ENCODE measurements at places on chromosomes 12 and 14. TPM values are rescaled to one million over a fixed set of nuclear protein-coding genes. Genes with fewer than 3 reads are reported as not detected.

DNA sequence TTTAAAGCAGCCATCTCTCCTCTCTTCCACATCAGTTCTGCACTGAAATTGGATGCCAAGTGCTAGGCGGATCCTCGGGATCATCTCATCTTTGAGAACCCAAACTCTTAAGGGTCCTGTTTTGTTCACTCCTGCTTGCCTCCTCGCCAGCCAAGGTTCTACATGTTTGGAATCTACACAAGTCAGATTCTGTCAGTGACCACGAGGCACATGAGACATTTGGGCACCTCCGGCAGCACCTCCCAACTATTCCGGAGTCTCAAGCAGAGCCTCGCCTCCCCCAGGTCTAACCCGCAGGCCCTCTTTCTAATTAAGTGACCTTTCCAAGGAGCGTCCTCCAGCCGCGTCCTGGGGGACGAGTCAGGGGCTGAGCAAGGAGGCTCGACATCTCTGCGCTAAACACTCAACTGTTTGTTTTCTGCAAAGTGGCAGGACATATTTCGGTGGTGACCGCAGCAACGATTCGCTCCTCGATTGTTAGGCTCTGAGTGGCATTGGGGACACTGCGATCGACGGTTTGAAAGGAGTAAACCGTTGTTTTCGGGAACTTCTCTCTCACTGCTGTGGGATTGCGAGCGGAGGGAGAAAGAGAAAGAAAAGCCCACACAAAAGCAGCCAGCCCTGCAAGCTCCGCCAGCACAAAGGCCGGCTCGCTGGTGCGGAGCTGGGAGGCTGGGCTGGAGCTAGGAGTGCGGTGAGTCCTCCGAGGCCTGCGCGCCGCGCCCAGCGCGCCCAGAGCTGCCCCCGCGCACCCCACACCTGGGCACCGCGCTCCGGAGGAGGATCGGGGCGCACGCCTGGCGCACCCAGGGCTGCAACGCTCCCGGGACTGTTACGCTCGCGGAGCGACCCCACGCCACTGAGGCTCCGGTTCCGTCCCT lies 640 bp downstream of the ARMH4 start:
- peak overlapping the region; percentile 56 for H3K4me3 ChIP-seq
- H3K4me1 ChIP-seq, result peaks cover 10% of the 10 kb centered on the region
- no peaks in the 10 kb centered on the region for H3K36me3 ChIP-seq
- DNase-seq, result peak; percentile 38
- peaks cover 26% of the 10 kb centered on the region for H3K27me3 ChIP-seq

DNA sequence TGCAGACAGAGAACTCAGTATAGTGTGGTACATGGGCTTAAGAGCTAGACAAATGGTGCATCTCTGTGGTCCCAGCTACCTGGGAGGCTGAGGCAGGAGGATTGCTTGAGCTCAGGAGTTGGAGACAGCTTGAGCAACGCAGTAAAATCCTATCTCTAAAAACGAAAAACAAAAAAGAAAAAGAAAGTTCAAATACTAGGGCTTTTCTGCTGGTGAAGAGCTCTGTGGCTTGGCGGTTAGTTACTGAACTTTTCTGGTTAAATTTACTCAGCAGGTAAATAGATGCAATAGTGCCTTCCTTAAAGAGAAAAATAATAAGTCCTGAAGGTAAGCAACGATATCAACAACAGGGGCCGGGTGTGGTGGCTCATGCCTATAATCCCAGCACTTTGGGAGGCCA lies 31.4 kb upstream of the RAP1B start:
- H3K4me3 ChIP-seq, result no peak overlapping the region
- no peak for DNase-seq
- H3K27me3 ChIP-seq, result no peaks in the 10 kb centered on the region

- no peak overlapping the region for H3K4me3 ChIP-seq
- H3K4me1 ChIP-seq, result no peaks in the 10 kb centered on the region
- H3K27ac ChIP-seq, result no peak overlapping the region
- no peaks in the 10 kb centered on the region for H3K36me3 ChIP-seq
- no peak for DNase-seq
- peaks cover 62% of the 10 kb centered on the region for H3K27me3 ChIP-seq
These were observed 888 bp downstream of the C1QL4 start for GRCh38 chr12:49335955-49336644.

CBLN3 gene
- polyA plus RNA-seq, result 7.8 TPM
